Spleen (tissue), 13 donors: ENCODE measurements at places on chromosomes 3 and 15.

GRCh38 chr3:78798266-78798832 is 969.4 kb downstream of the ROBO1 start:
- H3K36me3 ChIP-seq: no peaks in the 10 kb centered on the region
- H3K27me3 ChIP-seq: no peaks in the 10 kb centered on the region
- H3K4me1 ChIP-seq: no peaks in the 10 kb centered on the region

DNA sequence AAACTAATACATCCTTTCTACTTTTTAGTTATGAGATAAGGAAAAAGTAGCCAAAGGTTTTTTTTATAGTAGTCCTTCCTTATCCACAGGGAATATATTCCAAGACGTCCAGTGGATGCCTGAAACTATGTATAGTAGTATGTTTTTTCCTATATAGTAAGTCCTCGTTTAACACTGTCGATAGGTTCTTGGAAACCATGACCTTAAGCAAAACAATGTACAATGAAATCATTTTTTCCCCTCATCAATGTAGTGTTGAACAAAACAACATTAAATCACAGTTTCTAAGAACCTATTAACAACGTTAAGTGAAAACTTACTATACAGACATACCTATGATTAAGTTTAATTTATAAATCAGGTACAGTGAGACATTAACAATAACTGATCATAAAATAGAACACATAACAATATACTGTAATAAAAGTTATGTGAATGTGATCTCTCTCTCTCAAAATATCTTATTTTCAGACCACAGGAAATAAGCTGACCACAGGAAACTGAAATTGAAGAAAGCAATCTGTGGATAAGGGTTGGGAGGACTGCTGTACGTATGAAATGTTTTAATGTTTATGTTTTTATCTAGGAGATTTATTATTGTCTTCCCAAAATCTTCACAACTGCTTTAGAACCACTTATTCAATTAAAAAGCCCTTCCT is 20.6 kb downstream of the COPS2 start:
- H3K4me1 ChIP-seq: no peaks in the 10 kb centered on the region
- H3K27me3 ChIP-seq: no peaks in the 10 kb centered on the region
- no peak overlapping the region for H3K4me3 ChIP-seq
- no peak for DNase-seq

DNA sequence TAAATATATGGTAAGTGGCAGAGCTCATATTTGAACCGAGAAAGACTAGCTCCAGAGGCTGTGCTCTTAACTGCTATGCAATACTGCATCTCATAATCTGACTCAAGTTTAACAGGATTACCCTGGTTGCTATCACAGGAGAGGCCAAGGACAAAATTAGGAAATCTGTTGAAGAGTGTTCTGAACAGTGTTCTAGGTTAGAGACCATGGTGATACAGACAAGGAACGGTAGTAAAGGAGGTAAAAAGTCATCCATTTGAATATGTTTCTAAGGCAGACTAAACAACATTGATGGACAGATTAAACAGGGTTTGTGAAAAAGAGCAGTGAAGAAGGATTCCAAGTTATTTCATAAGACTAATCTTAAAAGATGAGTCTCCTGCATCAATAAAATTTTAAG is 22.1 kb downstream of the PLOD2 start:
- H3K4me1 ChIP-seq: no peaks in the 10 kb centered on the region
- no peak overlapping the region for H3K27ac ChIP-seq
- H3K36me3 ChIP-seq: no peaks in the 10 kb centered on the region
- no peak overlapping the region for H3K4me3 ChIP-seq
- DNase-seq: no peak
- H3K27me3 ChIP-seq: no peaks in the 10 kb centered on the region

- peaks cover 33% of the 10 kb centered on the region for H3K36me3 ChIP-seq
- DNase-seq: no peak
- H3K4me1 ChIP-seq: peaks cover 20% of the 10 kb centered on the region
- no peaks in the 10 kb centered on the region for H3K27me3 ChIP-seq
Observed at GRCh38 chr15:94297558-94297957, 66.2 kb downstream of the MCTP2 start.

DNA sequence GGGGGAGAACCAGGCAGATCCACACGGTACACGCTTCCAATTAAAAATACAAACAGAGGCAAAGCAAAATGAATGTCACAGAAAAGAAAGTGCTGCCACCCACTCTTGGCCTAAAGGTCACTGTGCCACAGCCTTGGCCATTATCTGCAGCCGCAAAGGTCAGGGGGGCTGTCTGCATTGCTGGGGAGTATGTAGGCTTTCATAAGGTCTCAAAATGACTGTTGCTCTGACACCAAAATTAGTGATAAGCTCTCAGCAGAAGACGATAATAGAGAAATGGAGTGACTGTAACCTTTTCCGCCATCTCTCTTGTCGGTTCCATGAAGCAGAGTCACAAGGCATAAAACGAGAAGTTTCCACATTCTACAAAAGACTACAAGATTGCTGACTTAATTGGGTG is 374.2 kb upstream of the ICE2 start:
- no peak for DNase-seq
- H3K4me3 ChIP-seq: no peak overlapping the region
- H3K36me3 ChIP-seq: no peaks in the 10 kb centered on the region
- no peak overlapping the region for H3K27ac ChIP-seq
- no peaks in the 10 kb centered on the region for H3K4me1 ChIP-seq

- H3K27ac ChIP-seq: no peak overlapping the region
- DNase-seq: no peak
- H3K4me1 ChIP-seq: no peaks in the 10 kb centered on the region
- H3K27me3 ChIP-seq: no peaks in the 10 kb centered on the region
Observed at GRCh38 chr3:111929484-111929883, 49.3 kb upstream of the ABHD10 start.
